ENCODE measurements at places on chromosomes 16 and 17.

DNA sequence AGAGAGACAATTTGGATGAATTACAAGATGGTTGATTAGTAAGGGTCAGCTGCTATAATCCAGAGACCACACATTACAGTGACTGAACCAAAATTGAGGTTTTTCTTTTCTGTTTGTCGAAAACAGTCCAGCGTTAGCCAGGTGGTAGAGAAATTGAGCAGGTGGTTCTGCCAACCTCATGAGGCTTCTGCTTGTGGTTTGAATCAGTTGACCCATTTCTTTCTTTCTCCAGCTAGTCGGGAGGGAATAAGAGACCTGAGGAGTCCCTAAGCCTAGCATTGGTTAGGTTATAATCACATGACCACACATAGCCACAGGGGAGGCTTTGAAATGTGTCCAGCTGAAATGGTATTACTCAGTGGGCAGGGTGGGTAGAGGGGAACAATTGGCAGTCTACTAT is 504.6 kb downstream of the HS3ST4 start:
- no peak for DNase-seq

DNA sequence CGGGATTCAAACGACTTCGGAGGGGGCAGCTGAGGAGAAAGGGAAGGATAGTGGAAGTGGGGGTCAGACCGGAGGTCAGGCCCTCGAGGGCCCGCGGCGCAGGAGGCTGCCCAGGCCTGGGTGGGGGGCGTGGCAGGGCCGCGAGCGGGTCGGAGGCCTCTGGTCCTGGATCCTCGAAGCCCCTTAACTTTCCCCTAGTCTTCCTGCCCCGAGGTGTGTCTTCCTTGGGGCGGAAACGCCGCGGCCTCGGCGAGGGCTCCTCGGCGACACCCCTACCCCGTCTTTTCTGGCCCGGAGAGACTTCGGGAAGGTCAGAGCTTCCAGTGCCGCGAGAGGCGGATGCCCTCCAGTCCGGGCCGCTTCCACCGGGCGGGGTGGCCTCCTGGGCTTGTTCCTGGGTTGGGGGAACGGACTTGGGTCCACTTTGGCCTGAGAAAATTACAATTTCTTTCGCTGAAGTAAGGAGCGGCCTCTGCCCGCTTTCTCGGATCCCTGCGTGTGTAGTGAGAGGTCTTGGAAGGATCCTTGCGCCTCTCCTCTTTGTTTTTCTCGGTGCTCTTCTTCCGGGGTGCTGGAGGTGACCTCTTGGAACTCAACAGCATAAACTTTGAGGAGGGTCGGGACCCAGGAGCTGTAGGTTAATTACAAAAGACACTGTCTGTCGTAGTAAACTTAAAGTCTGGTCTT is 491 bp downstream of the IST1 start:
- no peak for DNase-seq

- no peak for DNase-seq
These were observed 11.0 kb upstream of the CAMKK1 start for GRCh38 chr17:3903881-3904290.

DNA sequence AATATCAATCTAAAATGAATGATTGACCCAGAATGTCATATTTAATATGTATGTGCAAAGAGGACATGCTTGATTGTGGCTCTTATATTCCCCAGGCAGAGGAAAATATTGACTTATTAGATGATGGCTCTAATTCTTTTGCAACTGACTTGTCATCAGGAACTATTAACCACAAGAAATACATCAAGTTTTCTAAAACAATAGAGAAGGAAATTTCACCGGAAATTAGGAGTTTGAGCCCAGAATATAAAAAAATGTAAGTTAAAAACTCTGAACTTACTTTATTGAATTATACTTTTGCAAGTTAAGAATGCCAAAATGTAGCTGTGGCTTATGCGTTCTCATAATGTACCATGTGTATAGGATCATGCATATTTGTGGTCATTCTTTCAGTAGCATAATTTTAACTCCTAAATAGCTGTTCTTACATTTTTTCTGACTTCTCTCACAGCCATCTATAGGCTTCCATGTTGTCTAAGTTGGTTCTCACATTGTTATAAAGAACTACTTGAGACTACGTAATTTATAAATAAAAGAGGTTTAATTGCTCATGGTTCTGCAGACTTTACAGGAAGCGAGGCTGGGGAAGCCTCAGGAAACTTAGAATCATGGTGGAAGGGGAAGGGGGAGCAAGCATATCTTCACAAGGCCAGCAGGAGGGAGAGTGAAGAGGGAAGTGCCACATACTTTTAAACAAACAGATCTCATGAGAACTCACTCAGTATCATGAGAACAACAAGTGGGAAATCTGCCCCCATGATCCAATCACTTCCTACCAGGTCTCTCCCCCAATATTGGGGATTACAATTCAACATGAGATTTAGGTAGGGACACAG is 11.6 kb downstream of the EFCAB13 start:
- no peak for DNase-seq

DNA sequence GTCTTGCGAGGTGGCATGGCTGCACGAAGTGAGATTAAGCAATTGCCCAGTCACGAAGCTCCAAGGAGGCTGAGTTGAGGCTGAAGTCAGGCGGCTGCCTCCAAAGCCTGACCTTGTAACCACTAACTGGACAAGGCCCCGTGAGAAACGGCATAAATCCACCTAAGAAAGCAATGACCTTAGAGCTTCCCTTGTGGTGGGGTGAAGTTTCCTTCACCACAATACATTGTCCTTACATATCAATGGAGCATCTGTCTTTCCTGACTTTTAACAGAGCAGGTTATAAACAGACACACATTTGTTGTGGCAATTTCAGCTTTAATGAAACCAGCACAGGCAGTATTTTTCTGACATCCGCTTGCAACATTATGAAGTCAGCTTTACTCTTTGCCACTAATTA is 2.5 kb upstream of the MED9 start:
- DNase-seq: no peak

- DNase-seq: peak; percentile 60
These were observed 341.0 kb downstream of the CPPED1 start for GRCh38 chr16:12462426-12463280.

- no peak for DNase-seq
These were observed 10.4 kb downstream of the ABR start for GRCh38 chr17:1169221-1169928.

GRCh38 chr17:58236394-58236793 is 2.0 kb upstream of the LPO start:
- DNase-seq: no peak

- DNase-seq: no peak
These were observed 47.1 kb downstream of the RPTOR start for GRCh38 chr17:80591788-80592187.

All from skeletal muscle cell (primary cell).